Esophagus squamous epithelium (tissue), 5 donors: ENCODE measurements at places on chromosomes 1 and 21.

DNA sequence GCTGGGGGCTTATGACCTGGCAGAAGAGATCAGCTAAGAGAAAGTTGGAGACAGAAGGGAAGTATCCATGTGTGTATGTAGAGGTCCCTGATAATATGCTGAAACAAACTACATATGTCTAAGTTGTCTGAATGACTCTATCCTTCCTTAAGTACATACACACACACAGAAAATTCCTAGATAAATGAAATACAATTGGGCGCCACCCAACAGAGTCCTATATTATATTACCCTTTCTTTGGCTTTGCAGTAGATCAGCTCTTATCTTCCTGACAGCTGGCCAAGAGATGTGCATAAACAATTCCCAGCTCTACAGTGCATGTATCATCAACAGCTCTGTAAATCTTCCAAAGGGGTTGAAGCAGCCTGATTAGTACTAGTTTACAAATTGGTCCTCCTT lies 40.1 kb downstream of the SORT1 start:
- DNase-seq, result no peak

GRCh38 chr1:84339503-84339902 lies 38.0 kb downstream of the SAMD13 start:
- DNase-seq, result no peak

DNA sequence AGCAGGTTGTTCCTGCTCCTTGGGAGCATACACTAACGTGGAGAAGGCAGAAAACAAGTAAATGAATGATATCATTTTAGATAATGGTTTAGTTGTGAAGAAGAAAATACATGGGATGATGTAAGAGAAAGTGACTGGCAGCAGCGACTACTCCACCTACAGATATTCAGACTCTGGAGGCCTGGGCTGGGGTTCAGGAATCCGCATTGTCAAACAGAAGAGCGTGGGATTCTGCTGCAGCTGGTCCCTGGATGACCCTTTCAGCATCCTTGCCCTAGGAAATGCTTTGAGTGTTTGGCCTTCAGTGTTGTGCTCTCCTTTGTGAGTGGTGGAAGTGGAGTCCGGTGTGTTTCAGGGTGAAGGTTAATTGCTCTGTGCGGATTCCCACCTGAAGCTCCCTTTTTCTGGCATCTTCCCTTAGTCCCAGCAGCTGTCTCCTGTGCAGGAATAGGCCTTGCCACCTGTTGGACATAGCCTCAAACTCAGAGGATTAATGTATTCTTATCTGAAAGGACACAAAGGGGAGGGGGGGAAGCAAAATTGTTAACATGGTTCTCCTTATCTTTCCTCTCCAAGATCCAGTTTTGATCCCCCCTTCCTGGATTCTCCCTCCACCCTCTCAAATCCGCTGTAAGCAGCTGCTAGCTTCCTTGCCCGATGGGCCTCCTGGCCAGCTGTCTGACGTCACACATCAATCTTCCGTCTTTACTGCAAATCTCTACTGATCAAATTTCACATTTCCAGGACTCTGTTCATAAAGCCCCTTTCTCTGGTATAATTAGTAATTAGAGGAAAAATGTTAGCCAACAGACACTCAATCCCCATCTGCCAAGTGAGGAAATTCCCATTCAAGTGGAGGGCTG lies 68.3 kb upstream of the SPAG17 start:
- no peak for DNase-seq

GRCh38 chr21:43372663-43373361 lies 54.1 kb downstream of the SIK1 start:
- no peak for DNase-seq

GRCh38 chr1:1628754-1629429 lies 3.1 kb upstream of the MMP23B start:
- DNase-seq, result no peak

- no peak for DNase-seq
These were observed 10.3 kb downstream of the LMNA start for GRCh38 chr1:156124557-156125483.

DNA sequence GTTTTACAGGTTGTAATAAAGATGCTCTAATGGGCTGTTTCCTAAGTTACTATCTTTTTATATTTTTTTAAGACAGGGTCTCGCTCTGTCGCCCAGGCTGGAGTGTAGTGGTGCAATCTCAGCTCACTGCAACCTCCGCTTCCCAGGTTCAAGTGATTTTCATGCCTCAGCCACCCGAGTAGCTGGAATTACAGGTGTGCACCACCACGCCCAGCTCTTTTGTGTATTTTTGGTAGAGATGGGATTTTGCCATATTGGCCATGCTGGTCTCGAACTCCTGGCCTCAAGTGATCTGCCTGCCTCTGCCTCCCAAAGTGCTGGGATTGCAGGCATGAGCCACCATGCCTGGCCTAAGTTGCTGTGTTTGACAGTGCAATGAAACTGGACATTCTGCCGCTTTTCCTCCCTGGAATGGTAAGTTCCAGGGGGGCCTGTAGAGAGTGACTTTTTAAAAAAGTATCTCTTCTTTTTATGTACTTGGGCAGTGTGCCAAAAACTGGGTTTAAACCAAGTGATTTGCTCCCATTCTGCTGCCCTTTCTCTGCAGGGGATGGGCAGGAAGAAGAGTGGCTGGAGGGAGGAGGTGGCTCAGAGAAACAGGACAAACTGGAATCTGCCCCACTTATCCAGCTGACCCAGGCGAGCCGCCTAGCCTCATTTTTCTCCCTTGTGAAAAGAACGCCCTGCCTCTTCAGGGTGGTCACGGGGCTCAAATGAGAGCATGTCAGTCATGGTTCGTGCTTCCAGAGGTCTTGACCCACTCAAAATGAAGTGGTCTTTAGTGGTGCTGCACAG lies 2.3 kb downstream of the SLC37A1 start:
- DNase-seq, result no peak

GRCh38 chr1:1068517-1069055 lies 5.5 kb downstream of the RNF223 start:
- DNase-seq, result no peak

DNA sequence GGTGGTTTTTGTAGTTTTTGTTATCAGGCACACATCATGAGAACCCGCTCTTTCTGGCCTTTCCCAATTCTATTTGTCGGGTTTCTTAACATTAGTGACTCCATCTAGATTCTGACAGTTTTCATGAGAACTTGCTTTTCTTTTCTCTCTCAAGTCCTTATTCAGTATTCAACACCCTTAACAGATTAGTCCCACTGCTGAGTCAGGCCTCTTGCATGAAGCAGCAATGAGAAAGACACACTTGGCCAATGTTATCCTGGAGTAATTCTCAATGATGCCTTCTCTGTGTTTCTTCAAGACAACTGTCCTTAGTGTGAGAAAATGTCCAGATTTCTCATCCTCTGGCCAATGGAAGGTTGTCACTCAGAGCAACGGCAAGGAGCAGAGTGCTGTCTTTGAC lies 11.3 kb downstream of the FMO2 start:
- no peak for DNase-seq

DNA sequence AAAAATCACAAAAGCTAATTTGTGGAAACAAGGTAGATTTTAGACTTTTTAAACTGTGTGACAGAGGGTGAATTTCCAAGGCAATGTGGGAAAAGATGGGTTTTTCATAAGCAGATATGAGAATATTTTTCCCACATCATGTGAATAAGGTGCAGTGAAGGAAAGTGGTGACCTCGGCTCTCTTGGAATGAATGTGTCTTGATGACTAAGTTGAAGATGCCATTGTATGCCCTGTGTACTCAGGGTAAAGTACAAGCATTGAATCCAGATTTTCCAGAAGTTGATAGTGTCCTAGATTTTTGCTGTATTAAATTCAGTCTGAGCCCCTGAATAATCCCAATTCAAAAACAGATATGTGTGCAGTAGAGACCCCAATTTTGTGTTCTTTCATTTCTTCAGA lies 442.6 kb upstream of the ADGRL2 start:
- no peak for DNase-seq

- DNase-seq, result no peak
These were observed 130.9 kb downstream of the CD247 start for GRCh38 chr1:167387251-167387910.
